GM04503 (cell line): ENCODE measurements at places on chromosomes 16 and 17.

GRCh38 chr16:88060524-88061219, 109.4 kb downstream of the BANP start:
- DNase-seq = no peak

DNA sequence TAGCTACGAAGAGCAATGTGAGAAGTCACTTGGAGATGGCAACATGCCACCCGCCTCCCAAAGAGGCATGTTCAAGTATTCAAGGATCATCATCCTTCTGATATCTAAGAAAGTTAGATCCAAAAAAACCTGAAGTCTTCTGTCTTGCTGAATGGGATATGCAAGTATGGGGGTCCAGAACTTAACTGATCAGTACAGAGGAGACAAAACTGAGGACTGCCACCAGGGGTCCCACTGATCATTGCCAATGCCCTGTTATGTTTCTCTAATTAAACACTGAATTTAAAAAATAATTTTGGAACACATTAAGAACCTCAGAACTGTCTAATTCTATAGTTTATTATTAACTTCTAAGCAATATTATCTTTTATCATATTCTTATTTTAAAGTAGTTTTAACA, 99.7 kb downstream of the CDH8 start:
- DNase-seq = no peak

DNA sequence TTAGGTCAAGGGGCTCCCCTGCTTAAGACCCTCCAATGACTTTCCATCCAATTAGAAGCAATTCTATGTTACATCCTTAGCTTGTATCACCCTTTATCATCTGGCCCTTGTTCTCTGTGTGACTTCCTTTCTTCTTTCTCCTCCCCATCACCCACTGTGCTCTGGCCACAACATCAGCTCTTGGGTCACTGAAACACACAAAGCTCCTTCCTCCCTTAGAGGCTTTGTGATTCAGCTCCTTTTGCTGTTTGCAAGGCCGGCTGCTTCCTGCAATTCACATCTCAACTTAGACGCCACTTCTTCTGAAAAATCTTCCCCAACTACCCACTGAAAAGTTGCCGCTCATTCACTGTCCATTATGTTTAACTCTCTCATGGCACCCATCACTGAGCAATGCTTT, 130.9 kb upstream of the CACNG3 start:
- DNase-seq = no peak

- no peak for DNase-seq
Measured at GRCh38 chr16:81292936-81293335, 21.8 kb upstream of the GAN start.

DNA sequence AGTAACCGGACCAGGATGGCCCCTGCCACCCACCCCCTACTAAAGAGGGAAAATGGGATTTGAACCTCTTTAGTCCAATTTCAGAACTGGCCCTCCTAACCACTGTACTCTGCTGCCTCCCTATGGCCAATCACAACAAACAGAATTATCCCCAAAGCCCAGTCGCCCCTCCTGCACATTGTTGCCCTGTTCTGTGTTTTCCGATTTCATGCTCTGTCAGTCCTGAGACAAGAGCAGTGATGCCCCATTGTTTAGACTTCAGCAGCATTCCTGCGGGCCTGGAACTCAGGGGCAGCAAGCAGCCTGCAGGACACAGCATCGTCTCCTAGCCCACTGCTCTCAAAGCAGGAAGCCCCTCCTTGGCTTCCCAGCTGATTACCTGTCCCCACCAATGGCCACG, 20.5 kb upstream of the KLHL11 start:
- DNase-seq = no peak

GRCh38 chr17:8488901-8489300, 53.2 kb downstream of the NDEL1 start:
- DNase-seq = peak; percentile 86

- DNase-seq = no peak
Measured at GRCh38 chr17:28113269-28113668, 70.8 kb downstream of the NLK start.

DNA sequence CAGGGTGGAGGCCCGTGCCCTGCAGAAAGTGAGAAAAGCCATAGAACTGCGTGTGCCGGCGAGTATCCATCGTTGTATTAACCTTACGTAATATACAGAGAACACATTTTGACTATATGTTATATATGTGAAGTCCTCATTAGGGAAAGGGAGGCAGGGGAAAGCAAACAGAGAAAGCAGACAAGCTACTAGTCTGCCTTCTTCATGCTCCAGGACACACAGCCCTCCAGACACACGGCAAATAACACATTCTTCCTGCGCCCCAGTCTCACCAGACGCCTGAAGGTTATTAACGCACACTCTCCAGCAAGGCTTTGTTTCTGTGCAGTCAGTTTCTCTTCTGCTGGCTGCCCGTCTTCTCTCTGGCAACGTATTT, 28.8 kb downstream of the PRDM7 start:
- DNase-seq = no peak

GRCh38 chr17:39507511-39507910, 46.2 kb downstream of the CDK12 start:
- DNase-seq = no peak

GRCh38 chr16:84790301-84790700, 29.5 kb upstream of the CRISPLD2 start:
- no peak for DNase-seq

GRCh38 chr17:27430882-27431491, 25.3 kb upstream of the KSR1 start:
- DNase-seq = no peak

- peak; percentile 25 for DNase-seq
Measured at GRCh38 chr17:29341726-29342125, 47.8 kb upstream of the NUFIP2 start.

- DNase-seq = no peak
Measured at GRCh38 chr17:31297090-31297489, at the start of gene OMG. TSS of gene OMG (minus strand) at chr17:31297239. CDS start at chr17:31296331, 908 bp downstream.

GRCh38 chr17:42673885-42674754, 2.7 kb downstream of the PLEKHH3 start:
- no peak for DNase-seq

GRCh38 chr16:67779256-67780014, 26.9 kb downstream of the RANBP10 start:
- DNase-seq = no peak

- peak; percentile 74 for DNase-seq
Measured at GRCh38 chr17:64572682-64573154, 65.9 kb downstream of the CEP95 start.

GRCh38 chr17:56593646-56594319, at the start of gene NOG:
TSS of gene NOG (plus strand) at chr17:56593699. CDS start at chr17:56594224, 525 bp downstream.
- no peak for DNase-seq

GRCh38 chr16:50999181-50999580, 151.9 kb downstream of the SALL1 start:
- no peak for DNase-seq

DNA sequence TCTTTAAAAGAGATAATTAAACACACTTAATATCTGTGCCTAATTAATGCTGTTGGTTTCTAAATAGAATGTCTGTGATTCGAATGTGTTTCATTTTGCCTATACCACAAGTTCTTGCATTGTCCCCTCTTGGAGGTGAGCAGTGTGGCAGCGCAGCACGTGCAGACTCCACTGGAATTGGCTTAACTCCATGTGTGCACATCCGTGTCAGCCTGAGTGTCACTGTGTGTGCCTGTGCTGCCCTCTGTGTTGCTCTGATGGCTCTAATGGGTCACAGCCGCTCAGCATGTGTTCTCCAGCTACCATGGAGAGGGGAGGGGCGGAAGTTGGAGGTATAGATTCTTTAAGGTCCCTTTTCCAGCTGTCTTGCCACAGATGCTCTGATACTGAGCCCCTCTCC, 226.6 kb downstream of the SPECC1 start:
- DNase-seq = no peak

DNA sequence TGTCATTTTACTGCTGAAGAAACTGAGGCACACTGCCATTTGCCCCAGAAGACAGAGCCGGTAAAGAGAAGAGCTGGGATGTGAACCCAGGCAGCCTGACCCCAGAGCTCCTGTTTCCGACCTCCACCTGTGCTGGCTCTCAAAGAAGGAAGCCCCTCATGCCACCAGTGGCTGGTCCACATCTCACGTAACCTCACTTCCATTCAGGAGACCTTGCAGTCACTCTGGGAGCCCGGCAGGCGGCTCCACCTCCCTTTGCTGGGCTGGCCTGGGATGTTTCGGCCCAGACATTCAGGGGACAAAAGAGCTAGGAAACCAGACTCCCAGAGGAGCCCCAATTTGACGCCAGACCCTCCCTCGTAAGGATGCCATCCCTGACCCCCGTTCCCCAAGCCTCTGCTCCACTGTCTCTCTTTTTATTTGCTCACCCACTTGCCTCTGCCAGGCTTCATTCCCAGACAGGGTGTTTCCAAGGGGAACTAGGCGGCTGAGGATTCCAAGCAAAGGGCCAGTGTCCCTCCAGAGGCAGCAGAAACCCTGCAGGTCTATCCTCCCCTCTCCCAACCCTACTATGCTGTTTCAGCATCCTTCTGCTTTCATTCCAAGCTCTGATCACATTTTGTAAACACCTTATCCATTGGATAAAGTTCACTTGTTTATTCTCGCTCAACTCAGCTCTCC, 2.8 kb downstream of the TAF1C start:
- DNase-seq = no peak
